DMS53 (cell line): ENCODE measurements at places on chromosomes 6 and 20.

GRCh38 chr6:143515766-143516355, 4.3 kb upstream of the FUCA2 start:
- no peak for DNase-seq

GRCh38 chr6:105994118-105994590, 92.0 kb upstream of the PRDM1 start:
- DNase-seq = peak; percentile 73

DNA sequence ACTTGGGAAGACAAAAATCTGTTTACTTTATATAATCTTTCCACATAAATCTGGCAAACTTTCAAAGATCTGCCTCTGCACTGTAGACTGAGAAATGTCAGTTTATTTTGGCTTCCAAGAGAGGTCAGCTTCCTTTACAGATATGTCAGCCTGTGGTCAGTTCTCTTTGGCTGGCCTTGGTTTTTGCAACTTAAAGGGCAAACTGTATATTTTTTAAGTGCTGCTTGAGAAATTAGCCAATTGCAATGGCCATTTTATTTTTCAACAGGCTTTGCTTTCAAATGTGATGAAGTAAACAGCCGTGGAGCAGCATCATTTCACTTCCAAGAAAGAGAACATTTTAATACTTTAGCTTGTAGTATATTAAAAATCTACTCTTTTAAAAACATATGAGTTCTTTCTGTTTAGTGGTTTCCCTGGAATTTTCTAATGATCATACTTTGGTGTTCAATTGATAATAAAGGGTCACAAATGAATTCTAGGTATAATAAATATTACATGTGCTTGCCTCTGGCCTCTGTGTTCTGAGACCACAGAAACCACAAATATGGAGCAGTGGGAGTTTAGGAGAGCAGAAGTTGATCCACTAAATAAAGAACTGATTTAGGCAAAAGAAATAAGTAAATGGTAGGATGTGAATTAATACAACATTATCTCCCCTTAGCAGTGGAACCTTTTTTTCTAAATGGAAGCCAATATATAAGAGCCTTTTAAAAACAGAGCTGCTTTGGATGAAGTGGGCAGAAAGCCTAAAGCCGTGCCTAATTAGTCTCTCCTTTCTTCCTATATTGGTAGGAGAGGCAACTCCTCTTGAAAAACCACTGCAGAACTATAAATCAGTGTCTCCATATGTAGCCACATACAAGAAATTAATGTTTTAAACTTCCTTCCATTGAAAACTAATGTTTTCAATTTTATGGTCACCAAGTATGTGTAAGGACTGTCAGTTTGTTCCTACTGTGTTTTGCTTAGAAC, 16.2 kb downstream of the ADGRB3 start:
- DNase-seq = no peak

- DNase-seq = no peak
Observed at GRCh38 chr6:139243536-139243935, 48.3 kb downstream of the TXLNB start.

- DNase-seq = no peak
Observed at GRCh38 chr6:142760152-142760551, 184.8 kb downstream of the HIVEP2 start.

GRCh38 chr6:133938533-133938932, 14.5 kb upstream of the TBPL1 start:
- no peak for DNase-seq

- peak; percentile 76 for DNase-seq
Observed at GRCh38 chr6:11248974-11249761, 16.7 kb upstream of the NEDD9 start.

DNA sequence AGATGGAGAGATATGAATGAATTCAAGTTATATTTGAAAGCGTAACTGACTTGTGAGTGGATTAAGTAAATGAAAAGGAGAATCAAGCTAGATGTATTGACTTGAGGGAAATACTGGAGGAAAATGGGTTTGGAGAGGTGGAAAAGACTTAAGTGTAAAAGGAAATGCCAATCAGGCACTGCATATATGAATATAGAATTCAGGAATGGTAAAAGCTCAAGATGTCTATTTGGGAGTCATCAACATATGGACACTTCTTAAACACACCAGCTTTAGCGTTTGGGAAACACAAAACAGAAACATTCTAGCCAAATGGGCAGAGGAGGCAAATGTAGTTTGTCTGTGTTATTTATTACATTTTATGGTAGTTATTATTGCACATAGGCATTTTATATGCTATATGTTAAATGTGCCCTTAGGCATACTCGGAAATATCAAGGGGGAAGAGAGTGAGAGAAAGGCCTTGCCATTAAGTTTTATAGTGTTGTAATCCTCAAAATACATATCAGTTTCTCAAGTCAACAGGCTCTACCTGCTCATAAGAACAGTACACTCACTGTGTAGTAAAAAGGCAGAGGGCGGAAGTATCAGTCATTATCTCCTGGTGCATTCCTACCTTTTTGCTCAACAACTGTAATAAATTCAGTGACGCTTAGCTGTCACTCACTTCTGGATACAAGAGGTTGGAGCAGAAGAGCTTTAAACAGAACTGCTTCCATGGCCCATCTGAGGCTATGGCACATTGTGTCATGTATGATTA, 33.7 kb upstream of the ME1 start:
- DNase-seq = no peak
